ENCODE measurements at places on chromosomes 5 and 9.

- DNase-seq, result no peak
Observed at GRCh38 chr9:12813960-12814876, 39.4 kb downstream of the LURAP1L start.

DNA sequence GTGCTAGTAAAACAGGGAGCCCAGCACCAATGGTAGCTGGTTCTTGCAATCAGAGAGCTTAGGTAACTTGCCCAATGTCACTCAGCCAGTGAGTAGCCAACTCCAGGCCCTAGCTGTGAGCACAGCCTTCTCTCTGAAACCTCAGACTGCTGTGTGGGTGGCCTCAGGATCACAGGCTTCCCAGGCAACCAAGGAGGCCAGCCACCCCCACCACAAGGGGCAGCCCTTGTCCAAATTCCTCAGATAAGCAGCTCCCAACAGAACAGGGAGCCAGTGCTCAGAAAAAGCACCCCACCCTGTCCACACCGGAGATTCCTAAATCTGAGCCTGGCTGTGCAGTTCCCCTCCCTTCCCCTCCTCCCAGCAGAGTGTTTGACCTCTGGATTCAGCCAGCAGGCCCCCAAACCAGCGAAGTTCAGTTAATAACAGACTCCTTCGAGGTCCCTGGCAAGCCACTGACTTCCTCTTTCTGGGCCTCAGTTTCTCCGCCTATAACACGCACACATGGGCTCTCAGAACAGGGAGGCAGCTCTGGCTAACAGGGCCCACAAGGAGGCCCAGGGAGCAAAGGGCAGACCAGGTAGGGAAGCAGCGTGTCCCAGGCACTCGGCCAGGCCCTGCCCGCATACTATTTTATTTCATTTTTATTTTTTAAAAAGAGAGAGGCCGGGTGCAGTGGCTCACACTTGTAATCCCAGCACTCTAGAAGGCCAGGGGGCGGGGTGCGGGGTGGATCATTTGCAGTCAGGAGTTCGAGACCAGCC lies 2.7 kb downstream of the EEIG1 start:
- no peak for DNase-seq

DNA sequence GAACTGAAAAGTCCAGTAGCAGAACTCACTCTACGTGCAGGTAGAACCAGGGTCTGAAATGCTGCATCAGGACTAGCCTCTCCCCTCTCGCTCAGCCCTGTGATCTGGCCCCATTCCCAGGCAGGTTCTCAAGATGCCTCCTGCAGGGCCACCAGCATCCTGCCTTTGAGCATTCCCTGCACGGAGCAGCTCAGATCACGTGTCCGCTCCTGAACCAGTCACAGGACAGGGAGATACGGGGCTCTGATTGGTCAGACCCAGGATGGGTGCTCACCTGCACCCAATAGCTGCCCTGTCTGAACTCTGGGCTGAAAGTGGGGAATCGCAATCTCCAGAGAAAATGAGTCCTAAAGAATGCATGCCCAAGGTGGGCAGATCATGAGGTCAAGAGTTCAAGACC lies 50.8 kb downstream of the NEURL1B start:
- DNase-seq, result no peak

GRCh38 chr9:73011181-73011750 lies 58.4 kb upstream of the ALDH1A1 start:
- DNase-seq, result no peak

DNA sequence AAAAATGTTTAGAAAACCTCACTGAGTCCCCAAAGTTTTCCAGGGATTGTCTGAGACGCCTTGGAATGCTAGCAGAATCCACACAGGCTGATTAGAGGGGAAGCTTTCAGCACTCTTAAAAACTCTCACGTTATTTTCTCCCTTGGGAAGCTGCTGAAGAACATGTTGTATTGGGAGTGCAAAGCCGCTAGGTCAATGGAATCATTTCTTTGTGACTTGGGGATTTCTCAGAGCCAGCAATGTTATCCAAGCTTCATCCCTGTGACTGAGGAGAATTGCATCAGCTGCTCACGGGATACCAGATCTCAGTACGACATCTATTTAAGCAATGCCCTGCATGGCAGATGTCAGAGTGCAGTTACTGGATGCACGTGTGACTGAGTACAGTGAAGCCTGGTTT lies 426.4 kb upstream of the MPDZ start:
- no peak for DNase-seq

- DNase-seq, result no peak
Observed at GRCh38 chr9:32326146-32326545, 58.3 kb upstream of the ACO1 start.

- no peak for DNase-seq
Observed at GRCh38 chr9:115098226-115098965, 19.6 kb downstream of the TNC start.

- no peak for DNase-seq
Observed at GRCh38 chr5:37915097-37915736, 75.4 kb upstream of the GDNF start.

DNA sequence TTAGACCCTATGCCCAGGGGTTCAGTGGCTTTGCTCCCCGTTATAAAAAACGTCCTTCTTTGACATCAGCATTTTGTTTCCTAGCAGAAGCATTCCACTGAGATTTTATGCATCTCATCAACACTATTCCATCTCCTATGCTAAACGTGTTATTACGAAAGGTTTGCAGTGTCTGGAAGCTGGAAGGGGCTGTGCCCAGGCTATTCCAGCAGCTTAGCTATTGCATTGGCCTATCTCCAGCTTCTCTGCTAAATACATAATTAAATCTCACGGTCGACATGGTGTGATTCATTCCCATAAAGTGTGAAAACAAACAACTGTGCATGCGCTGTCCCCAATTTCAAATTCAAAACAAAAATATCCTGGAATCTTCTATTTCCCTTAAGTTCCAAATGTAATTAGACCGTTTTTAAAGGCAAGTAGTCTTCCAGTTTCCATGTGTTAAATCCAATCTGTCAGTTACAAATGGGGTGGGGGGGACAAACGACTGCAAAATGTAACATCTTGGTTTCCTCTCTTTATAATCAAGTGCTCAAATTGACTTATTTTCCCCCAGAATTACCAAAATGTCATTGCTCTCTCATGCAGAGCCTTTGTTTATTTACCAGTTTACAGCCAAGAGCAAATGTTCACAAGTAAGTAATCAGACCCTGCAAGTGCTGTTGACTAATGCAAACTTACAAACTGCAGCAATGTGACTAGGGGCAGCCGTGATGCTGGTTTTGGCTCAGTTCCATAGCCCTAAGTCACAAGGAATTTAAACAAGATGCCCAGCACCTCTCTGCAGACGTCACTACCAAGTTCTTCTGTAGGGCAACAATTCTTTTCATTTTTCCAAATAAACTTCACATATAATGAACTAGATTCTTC lies 212.3 kb upstream of the RORB start:
- DNase-seq, result no peak

- DNase-seq, result no peak
Observed at GRCh38 chr9:85577353-85577952, 164.3 kb downstream of the AGTPBP1 start.

DNA sequence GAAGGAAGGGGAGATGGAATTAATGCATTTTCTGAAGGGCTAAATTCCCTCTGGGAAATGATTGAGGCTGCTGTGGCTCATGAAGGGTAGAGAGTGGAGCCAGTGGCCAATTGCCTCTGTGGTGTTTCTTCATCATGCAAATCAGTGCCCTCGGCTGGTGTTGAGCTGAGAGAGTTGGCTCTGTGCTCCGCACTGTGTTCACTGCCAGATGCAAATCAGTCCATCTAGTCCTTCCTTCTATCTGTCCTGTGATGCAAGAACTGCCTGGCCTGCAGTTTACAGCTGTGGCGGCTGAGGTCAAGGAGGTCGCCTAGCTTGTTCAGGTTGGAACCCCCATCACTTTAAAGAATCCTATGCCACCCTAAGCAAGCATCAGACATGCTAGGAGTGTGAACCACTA lies 6.0 kb downstream of the TMEM171 start:
- no peak for DNase-seq

DNA sequence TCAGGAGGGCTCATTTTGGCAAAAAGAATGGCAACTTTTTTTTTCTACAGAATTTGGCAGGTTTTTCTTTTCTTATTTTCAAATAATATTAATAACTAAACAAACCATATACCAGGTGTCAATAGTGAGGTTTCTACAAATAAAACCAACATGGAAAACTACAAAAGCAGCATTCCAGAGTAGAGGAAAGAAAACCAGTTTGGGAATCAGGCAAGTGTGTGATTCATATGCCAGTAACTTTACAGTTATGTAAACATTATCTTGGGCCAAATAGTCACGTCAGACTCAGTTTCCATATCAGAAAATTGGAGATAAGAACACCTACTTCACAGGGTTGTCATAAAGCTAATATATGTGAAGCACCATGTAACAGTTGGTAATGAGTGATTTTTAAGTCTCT lies 51.7 kb downstream of the FBXW11 start:
- DNase-seq, result no peak

- no peak for DNase-seq
Observed at GRCh38 chr5:42461033-42461432, 37.8 kb downstream of the GHR start.

- DNase-seq, result no peak
Observed at GRCh38 chr5:34498572-34498971, 157.6 kb upstream of the RAI14 start.
